ENCODE measurements at places on chromosomes 11 and 22.
A peak's percentile ranks its signal among the peaks of the same experiment; 100 is the strongest.

DNA sequence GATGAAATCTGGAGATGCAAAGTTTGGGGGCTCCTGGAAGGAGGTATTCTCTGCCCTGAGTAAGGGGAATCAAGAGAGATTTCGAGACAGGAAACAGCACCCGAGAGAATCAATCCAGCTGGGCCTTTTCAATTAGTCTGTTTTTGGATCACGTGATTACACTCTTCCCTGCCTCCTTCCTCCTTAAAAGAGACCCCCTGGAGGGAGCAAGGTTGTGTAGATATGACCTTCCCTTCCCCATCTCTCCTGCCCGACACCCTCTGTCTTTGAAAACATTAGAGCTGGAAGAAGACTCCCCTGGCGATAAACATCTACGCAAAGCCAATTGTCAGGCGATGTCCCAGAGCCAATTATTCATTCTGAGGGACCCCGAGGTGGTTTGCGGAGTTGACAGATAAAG is 407.9 kb downstream of the MIAT start:
- DNase-seq: no peak

- no peak for DNase-seq
These were observed 11.7 kb upstream of the OR56B4 start for GRCh38 chr11:6095798-6096197.

- DNase-seq: no peak
These were observed 21.1 kb downstream of the SLC17A6 start for GRCh38 chr11:22359295-22359694.

GRCh38 chr11:1308743-1309497 is 512 bp downstream of the TOLLIP start:
- DNase-seq: no peak

- DNase-seq: no peak
These were observed 2.3 kb upstream of the MCAM start for GRCh38 chr11:119319136-119319699.

- DNase-seq: no peak
These were observed 87.9 kb downstream of the RAB38 start for GRCh38 chr11:88087337-88087736.

GRCh38 chr11:45658292-45658991 is 7.0 kb downstream of the CHST1 start:
- DNase-seq: no peak

DNA sequence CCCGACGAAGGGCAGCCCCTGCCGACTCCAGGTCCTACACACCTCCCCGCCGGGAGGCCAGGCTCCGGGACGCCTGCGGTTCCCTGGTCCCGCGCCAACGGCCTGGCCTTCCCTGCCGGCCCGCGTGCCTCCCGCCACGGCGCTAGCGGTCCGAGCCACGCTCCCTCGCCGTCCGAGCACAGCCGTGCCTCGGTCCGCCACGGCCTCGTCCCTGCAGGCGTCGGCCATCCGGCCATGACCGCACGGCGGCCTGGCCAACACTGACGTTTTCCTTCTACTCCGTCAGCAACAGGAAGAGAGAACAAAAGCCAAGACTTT is 532 bp downstream of the EIF4G2 start:
- DNase-seq: no peak

DNA sequence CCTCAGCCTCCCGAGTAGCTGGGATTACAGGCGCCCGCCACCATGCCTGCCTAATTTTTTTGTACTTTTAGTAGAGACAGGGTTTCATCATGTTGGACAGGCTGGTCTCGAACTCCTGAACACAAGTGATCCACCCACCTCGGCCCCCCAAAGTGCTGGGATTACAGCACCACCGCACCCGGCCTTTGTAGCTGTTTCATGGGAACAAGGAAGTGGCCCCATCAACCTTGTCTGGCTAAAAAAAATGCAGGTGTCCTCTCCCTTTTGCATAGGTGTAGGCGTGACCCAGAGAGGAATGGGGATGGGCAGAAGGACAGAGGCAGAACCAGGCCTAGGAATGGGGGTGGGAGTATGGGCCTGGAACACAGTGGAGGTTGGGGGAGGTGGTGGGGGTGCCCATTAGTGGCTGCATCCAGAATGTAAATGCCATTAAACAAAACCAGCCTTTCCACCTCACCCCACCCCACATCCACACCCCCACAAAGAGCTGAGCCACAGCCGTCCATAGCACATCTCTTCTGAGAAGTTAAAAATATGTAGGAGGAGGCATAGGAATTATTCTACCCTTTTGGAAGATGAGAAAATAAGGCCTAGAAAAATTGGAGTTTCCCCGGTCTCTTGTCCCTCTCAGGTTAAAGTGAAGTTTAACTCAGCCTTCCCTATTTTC is 22.8 kb upstream of the SCGB1A1 start:
- DNase-seq: no peak

DNA sequence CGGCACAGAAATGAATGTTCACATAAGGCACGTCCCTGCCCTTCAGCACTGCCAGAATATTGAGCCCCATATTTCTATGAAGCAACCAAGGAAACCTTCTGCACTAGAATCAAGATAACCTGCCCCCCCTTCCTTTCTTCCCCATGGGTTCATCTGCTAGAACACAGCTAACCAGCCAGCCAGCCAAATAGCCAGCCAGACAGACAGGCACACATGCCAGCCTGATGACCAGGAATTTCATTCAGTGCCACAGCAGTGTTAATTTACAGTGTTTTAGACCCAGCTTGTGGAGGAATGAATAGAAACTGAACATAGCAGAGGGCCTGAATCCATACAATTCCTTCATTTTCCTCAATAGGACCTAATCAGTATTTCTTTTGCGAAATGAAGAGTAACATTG is 57.0 kb downstream of the TENM4 start:
- DNase-seq: no peak

DNA sequence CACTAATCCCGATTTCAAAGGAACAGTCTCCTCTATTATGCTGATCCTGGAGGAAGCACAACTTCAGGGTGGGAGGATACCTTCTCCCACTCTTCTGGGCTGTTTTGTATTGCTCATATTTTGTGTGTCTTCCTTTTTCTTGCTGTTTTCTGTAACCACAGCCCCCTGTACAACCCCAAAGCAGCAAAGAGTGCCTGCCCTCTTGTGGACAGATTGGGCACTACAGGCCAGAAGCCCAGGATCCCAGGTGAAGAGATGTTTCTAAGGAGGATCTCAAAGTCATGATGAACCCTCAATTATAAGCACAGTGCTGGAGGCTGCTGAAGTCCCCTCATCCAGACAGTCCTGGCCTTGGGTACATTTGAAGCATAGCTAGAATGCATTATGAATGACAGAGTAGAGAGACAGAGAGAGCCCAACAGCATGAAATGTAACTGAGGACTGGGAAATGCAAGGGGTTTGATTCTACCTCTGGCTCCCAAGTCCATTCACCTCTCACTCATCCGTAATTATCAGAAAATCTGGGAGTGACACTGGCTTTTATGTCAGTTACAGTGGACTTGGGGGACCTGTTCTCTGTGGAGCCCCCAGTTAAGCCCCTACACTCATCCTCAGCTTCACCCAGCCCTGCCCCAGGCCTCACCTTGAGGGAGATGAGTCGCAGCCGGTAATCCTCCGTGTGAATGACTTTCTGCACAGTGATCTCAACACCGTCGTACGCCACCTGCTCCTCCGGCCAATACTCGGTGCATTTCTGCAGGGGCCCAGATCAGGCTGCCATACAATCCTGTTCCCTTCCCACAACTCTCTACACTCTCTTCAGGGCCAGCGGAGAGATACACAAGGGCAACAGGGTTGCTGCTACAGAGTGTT is 6.2 kb upstream of the IGSF22 start:
- peak; percentile 51 for DNase-seq

DNA sequence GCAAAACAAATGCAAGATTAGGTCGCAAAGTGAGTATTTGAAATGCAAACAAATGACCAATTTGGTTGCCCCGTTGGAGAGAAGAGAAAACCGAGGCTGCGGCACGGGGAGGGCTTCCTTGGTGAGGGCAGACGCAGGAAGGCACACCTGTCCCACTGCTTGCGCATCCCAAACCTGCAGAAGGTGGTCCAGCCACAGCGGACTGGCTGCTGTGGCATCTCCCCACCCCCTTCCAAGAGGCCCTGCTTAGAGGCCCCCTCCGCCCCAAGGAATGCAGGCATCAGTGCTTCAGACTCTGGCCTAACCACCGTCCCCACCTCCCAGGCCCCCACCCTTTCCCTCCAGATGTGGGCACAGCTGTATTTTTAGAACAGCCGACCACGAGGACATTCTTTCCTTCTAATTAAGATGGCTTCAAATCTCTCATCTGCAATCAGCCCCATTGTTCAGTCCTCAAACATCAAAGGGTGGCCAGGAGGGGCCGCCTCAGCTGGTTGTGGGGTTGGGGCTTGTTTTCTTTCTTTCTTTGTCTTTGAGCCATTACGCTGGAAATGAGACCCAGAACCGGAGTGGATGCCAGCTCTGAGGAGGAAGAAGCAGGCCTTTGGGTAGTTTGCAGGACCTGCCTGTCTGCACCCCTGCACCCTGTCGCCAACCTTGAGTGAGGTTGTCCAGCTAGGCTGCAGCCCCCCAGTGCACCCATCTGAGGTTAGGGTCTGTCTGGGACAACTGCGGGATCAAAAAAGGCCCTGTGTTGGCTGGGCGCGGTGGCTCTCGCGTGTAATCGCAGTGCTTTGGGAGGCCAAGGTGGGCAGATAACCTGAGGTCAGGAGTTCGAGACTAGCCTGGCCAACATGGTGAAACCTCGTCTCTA is 9.4 kb upstream of the DERL3 start:
- no peak for DNase-seq

DNA sequence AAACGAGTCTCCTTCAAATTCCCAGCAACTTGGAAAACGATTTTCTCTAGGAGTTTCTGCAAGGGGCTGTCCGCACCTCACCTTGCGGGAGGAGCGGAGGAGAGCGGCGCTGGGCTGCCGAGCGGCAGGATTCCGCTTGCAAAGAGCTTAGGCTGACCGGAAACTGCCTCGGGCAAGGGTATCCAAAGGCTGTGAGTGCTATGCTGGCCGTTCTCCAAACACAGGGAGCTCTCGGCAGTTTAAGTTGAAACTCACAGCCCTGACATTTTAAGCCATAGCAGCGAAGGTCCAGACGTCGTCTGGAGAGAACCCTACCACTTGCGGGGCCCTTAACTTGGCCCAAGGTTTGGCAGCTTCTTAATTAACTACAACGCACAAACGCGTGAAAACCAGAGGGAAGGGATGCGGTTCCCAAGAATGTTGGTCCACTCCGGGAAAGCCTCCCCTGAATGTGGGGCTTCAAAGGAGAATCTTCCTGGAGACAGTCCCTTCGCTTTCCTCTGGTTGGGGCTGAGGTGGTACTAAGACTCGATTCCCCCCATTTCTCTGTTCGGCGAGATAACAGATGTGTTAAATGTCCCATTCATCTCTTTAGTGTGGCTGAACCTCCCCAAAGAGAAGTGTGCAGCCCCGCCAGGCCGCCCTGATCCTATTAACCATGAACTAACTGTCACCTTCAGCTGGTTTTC is 1.1 kb upstream of the DBX1 start:
- DNase-seq: no peak

- no peak for DNase-seq
These were observed 56.0 kb downstream of the JAM3 start for GRCh38 chr11:134124660-134125451.

DNA sequence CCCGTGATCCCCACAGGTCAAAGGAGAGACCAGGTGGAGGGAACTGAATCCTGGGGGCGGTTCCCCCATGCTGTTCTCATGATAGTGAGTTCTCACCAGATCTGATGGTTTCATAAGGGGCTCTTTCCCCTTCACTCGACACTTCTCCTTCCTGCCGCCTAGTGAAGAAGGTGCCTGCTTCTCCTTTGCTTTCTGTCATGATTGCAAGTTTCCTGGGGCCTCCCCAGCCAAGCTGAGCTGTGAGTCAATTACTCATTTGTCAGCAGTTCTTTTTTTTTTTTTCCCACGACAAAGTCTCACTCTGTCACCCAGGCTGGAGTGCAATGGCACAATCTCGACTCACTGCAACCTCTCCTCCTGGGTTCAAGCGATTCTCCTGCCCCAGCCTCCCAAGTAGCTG is 1530.4 kb downstream of the BRD1 start:
- DNase-seq: no peak

- DNase-seq: no peak
These were observed 626 bp downstream of the TRIM22 start for GRCh38 chr11:5690216-5690615.

DNA sequence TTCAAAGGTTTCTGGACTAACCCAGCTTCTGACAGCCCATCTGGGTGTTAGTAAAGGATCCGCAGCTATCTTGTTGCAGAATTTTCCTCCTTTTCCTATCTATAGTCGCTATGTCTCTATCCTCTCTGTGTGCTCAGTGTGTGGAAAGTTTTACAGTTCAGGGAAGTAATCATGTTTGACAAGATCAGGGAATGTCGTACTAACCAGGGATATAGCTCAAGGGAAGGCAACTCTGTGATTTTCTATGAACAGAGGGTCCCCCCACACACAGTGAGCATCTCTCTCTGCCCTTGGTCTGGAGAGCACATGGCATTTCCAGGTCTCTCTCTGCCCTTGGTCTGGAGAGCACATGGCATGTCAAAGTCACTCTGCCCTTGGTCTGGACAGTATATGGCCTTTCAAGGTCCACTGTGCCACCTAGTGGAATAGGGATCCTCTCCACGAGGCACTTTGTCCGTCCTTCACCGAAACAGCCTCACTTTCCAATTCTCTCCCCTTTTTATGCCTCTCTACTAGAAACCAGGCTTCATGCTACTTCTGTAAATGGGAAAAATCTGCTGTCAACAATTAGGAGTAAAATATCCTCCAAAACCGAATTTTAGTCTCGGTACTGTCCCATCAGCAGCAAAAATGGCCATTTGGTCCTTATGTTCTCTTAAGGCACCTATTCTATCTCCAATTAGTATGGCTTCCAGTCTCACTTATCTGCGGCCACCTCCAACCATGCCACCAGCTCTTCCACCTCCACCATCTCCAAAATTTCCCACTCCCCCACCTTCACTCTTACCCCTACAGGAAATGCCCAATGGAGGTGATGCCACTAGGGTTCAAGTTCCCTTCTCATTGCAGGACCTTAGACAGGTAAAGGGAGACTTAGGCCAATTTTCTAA is 88.7 kb downstream of the IGLL5 start:
- no peak for DNase-seq

GRCh38 chr22:19052941-19053541 is 69.2 kb downstream of the DGCR2 start:
- DNase-seq: no peak

- DNase-seq: no peak
These were observed 2.0 kb downstream of the CREB3L1 start for GRCh38 chr11:46279126-46280099.

- DNase-seq: no peak
These were observed 18.4 kb upstream of the TECTA start for GRCh38 chr11:121082670-121083069.

- DNase-seq: no peak
These were observed 6.6 kb downstream of the SNX19 start for GRCh38 chr11:130909650-130910049.

DNA sequence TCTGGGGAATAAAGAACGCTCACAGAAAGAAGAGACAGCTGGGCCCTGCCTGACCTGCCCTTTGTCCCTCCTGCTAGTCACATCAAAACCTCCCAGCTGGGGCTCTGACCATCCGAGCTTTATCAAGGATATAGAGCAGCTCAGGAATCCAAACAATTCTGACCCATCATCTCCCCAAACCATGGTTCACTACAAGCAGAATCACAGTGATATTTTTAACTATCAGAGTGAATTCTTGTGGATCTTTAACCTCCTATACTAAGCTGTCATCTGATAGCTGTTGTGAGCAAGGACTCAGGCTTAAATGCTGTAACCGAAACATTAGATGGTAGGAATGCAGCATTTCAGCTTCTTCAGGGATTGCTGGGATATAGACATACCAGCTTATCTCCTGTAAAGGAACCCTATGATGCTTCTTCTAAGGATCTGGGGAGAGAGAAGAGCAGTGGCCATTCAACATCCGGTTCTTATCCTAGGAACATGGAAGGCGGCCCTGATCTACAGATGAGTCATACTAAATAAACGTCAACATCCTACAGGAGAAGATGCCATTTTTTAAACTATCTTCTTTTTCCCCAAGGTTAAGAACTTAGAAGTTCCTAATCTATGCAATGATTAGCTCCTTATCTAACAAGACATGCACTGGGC is 84.7 kb upstream of the AKIP1 start:
- DNase-seq: no peak

Data from stimulated activated CD4-positive, alpha-beta T cell treated with anti-CD3 and anti-CD28 coated beads, TNF-alpha, amount 100 ng/mL, for 24 hours (primary cell).